ENCODE measurements at places on chromosomes 13 and 19.

DNA sequence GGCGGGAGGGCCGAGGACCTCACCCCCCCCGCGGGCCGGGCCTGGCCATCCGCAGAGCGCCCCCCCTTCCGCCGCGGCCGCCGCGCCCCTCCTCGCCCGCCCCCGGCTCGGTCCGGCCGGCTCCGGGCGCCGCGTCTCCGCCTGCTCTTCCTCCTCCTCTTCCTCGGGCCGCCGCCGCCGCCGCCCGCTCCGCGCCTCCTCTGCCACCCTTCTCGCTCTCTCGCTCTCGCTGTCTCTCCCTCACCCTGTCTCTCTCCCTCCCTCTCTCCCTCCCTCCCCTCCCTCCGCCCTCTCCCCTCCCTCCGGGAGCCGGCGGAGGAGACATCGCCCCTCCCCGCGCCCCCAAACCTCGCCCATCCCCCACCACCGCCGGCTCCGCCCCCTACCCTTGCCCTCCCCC, at the start of gene SHANK1:
SHANK1 (minus strand) TSS at position 237 of the 400 bp plus-strand sequence. CDS start 2,883 bp downstream, outside the sequence.
- no peak for DNase-seq

DNA sequence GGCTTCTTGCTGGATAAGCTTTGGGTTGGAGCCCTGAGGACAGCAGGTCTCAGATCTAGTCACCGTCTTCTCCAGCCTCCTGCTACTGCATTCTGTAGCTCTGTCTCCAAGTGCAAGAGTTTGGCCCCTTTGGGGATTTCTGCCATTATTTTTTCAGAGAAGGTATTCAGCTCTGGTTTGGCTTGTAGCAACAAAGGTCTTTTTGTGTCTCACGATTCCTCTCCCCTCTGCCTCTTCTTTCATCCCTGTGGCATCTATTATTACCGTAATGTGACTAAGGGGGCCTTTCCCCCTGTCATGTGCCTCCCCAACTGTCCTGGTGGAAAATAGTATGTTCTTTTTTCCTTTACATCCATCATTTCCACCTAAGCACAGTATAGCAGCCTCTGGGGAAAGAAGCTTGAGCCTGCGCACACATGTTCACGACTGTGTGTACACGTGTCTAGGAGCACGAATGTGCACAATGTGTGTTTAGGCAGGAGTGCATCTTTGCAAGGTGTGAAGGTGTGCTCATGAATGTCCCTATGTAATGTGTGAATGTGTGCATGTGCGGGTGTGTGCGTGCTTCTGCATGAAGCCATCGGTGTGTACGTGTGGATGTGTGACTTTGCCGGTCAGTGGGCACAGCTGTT, 273.9 kb downstream of the ZNF536 start:
- DNase-seq = no peak

DNA sequence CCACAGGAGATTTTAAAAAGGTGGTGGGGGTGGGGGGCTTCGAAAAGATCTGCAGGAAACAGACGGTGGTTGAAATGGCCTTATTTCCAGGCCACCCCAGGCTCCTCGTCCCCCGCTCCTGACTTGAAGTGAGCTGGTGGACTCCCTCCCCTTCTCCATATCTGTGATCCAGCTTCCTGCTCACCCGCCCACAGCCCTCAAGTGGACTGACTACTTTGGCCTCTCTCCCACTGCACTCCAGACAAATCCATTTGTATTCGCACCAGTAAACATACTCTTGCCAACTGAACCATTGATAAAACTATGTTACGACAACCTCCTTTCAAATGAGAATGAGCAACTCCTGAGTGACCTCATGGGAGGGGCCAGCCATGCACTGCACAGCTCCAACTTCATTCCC, 259.5 kb downstream of the COL4A1 start:
- no peak for DNase-seq

DNA sequence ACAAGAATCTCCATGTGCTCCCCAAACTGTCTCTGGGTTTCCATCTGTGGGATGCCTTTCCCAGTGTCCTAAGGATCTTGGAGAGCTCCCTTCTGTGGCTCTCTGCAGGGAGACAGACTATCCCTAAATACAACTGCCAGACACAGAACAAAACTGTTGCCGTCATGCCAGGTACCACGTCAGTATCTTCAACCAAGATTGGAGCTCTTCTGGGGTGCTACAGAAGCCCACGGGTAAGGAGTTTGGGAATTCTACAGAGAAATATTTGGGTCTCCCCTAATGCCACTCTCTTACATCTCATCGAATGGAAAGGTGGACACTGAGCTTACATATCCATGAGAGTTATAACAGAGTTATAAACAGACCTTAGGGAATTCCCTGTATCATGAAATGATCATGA, 4.9 kb upstream of the MBD3L3 start:
- no peak for DNase-seq

GRCh38 chr13:112695121-112695520, 5.3 kb downstream of the ATP11A start:
- DNase-seq = no peak
